ENCODE measurements at places on chromosomes 7 and 10. TPM values are rescaled to one million over a fixed set of nuclear protein-coding genes. Genes with fewer than 3 reads are reported as not detected.

FAM20C gene
- 34.5 TPM for total RNA-seq

INA gene
- total RNA-seq, result 0.36 TPM

TRPV5 gene
- total RNA-seq, result not detected

GLRX3 gene
- 55.4 TPM for total RNA-seq

OR2A42 gene
- total RNA-seq, result not detected

FAM131B gene
- total RNA-seq, result 0.97 TPM

ABCB1 gene
- not detected for total RNA-seq

TAS2R5 gene
- 0.16 TPM for total RNA-seq

PAOX gene
- 7.6 TPM for total RNA-seq

LRIT1 gene
- not detected for total RNA-seq

Measured in cardiac atrium fibroblast (primary cell).